ENCODE measurements at places on chromosomes 12 and 14.

DNA sequence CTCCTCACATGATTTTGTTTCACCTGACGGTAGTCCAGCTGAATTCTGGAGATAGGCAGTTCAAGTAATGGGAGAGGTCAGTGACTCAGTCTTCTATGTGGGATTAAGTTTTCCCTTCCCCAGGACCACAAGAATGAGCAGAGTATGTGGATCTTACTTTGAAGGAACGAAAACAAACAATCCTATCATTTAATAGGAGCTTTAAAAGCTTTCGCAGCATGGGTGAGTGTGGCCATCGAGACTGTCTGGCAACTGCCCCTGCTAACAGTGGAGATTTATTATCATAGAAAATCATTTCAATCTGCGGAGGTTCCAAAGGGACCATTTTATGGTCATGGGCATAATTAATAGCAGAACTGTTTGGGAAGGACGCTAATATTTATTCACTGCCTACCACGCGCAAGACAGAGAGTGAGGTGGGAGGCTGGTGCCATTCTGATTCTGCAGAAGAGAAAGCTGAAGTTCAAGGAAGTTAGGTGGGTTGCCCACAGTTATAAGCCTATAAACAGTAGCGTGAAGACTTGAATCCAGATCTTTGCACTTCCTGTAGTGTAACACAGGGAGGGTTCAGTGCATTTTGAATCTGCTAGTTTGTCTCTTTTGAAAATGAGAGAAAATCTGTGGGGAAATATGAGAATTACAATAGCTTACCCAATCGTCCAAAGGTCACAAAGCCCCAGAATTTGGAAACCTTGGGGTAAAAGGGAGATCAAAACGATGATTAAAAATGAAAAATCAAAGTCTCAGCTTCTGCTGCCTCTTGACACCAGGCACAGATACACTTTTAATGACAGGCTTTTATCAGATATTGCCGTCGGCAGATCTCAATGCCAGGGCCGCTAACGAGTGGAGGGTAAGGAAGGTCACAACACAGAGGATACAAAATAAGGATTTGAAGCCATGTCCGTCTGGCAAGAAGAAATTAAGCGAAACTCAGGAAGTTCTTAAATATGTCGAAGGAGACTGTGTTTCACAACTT is 209.6 kb downstream of the CRADD start:
- no peak for DNase-seq

DNA sequence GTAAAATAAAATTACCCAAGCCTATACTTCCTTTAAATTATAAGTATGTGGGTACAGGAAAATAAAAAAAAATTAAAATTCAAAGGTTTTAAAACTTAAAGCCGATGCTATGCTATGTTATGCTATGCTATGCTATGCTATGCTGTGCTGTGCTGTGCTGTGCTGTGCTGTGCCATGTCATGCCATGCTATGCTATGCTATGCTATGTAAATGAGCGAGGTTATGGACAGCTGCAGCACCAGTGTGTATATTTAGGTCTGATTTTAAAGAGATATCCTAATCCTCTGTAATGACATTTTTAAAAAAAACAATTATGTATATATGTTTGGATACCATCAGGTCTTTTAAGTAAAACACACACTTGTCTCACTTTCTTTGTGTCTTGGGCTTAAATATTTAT is 1822.0 kb upstream of the SEL1L start:
- no peak for DNase-seq

DNA sequence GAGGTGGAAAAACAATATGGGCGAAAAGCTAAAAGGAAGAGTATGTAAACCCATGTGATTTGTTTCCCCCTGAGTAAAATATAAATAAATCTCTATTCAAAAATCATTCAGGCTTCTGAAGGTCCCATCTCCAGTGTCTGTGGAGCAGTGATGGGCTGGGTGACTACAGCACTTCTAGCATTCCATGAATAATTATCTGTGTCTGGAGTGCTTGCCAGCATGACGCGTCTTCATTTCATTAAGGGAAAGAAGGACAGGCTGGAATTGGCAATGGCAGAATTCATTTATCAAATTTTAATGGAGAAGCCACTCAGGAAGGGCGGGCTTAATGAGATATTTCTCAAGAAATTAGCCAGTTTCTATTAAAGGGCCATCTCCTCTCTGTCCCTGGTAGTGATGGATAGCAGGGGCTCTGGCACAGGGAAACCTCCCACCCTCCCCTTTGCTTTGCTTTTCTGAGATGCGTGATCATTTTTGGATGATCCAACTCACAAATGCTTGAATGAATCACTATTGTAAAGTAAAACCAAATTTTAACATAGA is 916.3 kb upstream of the SEL1L start:
- no peak for DNase-seq

- DNase-seq, result no peak
Observed at GRCh38 chr14:99272899-99273765, 1.1 kb upstream of the BCL11B start.

GRCh38 chr14:46323404-46323762 is 328.2 kb downstream of the RPL10L start:
- no peak for DNase-seq

DNA sequence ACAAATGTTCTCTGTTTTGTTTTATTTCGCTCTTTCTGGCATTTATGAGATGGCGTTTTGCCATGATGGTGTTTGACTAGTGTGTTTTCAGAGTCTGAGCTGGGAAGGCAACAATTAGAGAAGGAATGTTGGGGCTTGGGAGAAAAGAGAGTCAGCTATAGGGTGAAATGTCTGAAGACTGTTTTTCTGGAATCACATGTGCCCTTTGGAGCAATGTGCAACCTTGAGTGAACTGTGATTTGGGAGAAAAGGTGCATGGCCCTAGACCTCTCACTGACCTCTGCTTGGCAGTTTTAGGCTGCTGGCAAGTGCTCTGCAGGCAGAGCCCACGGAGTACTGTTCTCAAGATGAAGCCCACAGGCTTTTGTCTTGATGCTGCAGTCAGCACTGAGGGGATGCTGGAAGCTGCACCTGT is 379.9 kb upstream of the PDE3A start:
- DNase-seq, result no peak

DNA sequence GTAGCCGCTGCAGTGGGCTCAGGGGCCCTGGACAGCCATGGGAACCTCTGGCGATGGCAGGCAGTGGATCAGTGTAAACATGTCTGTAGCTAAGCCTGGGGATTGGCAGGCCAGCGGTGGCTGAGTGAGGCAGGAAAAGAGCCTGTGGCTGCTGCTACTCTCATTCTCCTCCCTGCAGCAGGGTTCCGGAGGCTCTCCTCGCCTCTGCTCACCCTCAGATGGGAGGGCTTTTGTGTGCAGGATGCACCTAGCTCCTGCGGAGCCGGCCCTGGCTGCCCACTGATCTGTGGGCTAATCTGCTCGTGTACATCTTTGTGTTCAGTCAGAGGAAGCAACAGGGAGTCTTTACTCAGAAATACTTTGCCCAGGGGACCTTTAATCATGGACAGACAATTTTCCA is 59.5 kb downstream of the GALNT8 start:
- no peak for DNase-seq

DNA sequence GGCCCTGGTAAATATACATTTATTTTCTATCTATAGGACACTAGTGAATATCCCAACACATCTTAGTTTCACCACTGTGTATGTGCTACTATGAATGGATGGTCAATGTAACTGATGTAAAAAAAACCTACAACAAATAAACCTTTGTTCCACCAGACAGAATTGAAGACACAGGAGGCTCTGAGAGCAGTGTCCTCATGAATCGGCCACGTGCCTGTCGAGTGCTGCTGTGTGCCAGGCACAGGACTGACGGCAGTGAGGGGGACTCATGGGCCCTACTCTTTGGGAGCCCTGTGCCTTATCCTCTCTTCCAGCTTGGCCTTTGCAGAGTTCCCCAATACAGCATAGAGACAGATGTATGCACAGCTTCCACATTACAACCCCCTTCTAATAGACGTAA is 18.2 kb downstream of the CINP start:
- DNase-seq, result no peak

DNA sequence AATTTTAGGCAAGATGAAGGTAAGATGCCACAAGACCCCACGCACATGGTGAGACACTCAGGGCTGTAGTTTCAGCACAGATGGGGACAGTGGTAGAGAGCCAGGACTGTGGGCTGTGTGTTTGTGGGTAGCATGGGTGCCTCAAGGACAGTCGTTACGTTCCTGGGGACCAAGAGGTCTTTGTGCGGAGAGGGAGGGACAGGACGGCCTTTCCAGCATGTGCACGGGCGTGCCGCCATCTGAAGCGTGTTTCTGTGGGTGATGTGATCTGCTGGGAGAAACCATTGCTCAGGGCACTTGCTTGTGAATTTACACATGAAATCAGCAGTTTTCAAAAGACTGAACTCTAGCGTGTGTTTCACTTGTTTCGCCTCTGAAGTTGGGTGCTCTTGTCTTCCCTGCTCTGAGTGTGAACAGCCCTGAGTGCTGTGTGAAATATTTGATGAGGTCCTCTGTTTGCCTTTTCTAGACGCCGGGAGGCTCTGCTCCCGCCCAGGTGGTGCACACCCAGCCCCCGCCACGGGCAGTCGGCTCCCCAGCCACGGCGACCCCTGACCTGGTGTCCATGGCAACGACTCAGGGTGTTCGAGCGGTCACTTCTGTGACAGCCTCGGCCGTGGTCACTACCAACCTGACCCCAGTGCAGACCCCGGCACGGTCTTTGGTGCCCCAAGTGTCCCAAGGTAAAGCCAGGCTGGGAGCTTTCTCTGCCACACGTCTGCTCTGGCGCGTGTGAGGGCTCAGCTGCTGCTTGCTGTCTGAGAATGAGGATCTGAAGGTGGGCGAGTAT is 82.3 kb downstream of the DDX51 start:
- no peak for DNase-seq

GRCh38 chr14:101408077-101408831 is 153.0 kb upstream of the DIO3 start:
- DNase-seq, result no peak

GRCh38 chr14:105376521-105377440 is 21.6 kb upstream of the TEX22 start:
- DNase-seq, result no peak

DNA sequence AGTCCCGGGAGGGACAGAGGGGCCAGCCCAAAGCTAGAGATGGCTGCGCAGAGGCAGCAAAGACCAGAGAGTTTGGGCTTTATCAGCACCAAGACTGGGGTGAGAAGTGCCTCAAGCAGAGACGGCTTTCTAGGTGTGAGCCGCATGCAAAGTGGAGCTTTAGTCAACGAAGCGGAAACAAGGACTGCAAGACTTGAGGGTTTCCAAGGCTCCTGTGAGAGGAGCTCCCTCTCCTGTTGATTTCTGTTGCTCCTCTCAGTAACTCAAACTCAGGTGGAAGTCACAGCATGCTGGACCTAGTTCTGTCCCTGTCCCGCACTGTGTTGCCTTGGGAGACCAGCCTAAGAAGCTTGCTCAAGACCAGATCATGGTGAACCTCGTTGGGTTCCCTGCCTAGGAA is 327.8 kb downstream of the MED13L start:
- DNase-seq, result no peak

- no peak for DNase-seq
Observed at GRCh38 chr12:20150835-20151422, 217.4 kb upstream of the PDE3A start.

GRCh38 chr12:6272300-6273204 is 37.9 kb upstream of the PLEKHG6 start:
- no peak for DNase-seq

DNA sequence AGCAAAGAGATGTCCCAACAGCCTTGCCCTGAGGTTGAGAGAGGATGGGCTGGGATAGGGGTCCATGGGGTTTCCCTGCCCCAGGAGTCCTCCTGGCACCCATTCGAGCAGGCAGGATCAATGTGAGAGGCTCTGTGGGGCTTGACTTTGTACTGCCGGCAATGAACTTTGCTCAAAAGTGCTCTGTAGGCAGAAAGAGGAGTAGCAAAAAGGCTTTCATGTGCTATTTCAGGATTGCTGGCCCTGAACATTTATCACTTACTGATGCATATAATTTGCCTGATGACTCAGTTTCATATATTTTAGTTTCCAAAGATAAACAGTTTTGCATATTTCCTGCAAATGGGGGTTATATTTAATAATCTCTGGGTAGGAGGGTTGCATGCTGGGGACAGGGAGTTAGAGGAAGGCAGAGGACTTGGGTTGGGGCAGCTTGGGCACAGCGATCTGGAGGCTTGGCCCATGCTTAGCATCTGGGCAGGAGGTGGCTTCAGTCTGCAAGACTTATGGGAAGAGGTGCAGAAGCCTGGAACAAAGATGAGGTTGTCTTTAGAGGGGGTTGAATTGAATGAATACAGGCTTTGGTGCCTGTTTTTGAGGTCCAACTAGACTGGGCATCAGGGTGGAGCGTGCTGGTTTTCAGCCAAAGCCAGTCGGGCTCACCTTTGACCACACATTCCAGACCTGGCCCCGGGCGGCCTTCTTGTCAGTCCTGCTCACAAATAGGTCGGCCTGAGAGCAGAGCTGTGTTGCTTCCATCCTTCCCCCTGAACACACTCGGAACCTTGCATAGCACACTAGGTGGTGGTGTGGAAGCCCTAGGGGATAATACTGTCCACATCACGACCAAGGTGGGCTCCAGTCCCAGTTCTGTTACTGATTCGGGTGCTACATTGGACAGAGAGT is 101.4 kb downstream of the PAPOLA start:
- no peak for DNase-seq

GRCh38 chr12:106147956-106148355 is 9.2 kb upstream of the NUAK1 start:
- DNase-seq, result no peak

DNA sequence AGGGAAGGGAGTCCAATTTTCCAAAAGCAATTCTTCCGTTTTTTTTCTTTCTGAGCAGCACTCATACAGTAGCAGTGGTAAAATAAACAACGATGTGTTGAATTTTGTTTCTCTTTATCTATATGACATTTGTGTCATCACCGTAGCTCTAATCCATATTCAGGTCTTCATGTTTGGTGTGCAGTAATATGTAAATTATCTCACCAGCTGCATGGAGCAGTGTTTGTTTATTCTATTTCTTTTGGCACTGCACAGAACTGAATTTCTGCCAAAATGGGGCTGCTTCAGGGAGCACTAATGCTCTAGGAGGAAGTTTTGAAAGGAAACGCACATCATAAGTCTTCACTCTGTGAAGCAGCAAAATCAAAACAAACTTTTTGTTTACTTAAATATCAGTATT is 130.0 kb upstream of the NPAS3 start:
- no peak for DNase-seq

- no peak for DNase-seq
Observed at GRCh38 chr14:100410056-100410565, 87.0 kb downstream of the SLC25A47 start.

GRCh38 chr14:71711619-71712018 is 220.6 kb upstream of the RGS6 start:
- no peak for DNase-seq

Measured in GM19239 (cell line).